Body of pancreas (tissue), 4 donors: ENCODE measurements at places on chromosomes 4 and X.

GRCh38 chrX:8672176-8672575 is 59.8 kb downstream of the ANOS1 start:
- no peak for DNase-seq

DNA sequence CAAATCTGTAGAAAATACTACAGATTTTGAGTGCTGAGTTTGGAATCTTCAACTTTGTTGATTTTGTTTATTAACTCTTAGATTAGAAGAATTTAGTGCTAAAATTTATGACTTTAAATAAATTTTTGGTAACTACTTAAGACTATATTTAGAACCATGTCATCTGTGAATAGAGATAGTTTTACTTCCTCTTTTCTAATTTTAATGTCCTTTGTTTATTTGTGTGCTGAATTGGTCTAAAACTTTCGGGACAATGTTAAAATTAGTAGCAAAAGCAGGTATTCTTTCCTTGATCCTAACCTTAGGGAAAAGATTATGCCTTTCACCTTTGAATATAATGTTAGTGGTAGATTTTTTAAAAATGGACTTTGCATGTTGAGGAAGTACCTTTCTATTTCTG is 119.7 kb upstream of the CXorf51A start:
- DNase-seq = no peak

GRCh38 chr4:110678517-110679227 is 55.8 kb upstream of the PITX2 start:
- no peak for DNase-seq

GRCh38 chrX:150408561-150408960 is 45.4 kb downstream of the MAMLD1 start:
- no peak for DNase-seq

GRCh38 chr4:13208558-13209193 is 275.5 kb downstream of the RAB28 start:
- no peak for DNase-seq

GRCh38 chrX:46904626-46905025 is 7.6 kb upstream of the JADE3 start:
- no peak for DNase-seq

- no peak for DNase-seq
Measured at GRCh38 chrX:123138473-123138872, 45.6 kb upstream of the GRIA3 start.

GRCh38 chr4:26753617-26754016 is 107.0 kb upstream of the STIM2 start:
- no peak for DNase-seq

DNA sequence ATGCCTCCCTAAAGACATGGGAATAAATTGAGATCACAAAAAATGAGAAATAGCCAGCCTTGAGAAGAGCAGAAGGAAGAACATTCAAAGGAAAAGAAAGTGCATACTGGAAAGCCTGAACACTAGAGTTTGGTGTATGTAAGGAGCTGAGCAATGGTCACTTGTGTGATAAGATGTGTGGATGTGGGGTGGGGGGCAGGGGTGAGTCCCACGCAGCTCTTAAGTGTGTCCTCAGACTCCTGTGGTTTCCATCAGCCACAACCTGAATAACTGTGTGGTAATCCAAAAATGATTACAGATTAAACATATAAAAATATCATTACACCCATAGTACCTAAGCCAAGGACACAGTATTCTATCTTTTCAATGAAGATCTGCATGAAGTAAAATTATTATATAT is 59.9 kb downstream of the ELOVL6 start:
- no peak for DNase-seq

DNA sequence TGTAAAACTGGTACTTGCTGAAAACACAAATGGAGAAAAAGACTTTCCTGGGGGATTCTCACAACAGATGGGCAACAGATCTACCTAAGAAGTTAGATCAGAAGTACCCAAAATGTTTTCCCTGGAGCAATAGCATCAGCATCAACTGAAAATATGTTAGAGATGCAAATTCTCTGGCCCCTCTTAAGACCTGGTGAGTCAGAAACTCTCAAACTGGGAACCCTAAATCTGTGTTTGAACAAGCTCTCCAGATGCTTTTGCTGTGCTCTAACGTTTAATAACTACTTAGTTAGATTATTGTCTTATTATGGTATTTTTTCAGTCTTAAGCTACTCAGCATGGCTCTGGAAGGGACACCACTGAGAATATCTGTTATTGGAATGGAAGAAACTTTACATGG is 55.2 kb upstream of the TRPC3 start:
- DNase-seq = no peak

DNA sequence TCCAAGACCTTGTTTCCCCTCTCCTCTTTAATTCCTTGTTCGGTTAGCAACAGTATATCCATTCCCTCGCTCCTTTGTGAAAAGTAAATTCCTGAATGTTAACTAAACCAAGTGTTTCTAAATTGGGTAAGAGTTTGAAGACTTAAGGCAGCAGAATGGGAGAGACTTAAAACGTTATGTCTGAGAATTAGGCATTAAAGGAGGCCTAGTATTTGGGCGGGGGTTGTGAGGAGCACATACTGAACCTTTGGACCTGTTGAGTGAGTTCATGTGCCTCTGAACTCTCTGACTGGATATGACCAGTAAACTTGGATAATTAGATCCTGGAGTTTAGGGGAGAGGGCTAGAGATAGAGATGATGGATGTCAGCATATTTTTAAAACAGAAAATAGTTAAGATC is 1.2 kb downstream of the MSMO1 start:
- DNase-seq = no peak

- peak; percentile 78 for DNase-seq
Measured at GRCh38 chr4:74794382-74795010, at the start of gene BTC. BTC (minus strand) TSS chr4:74794523; CDS start chr4:74794325, 198 bp downstream.

DNA sequence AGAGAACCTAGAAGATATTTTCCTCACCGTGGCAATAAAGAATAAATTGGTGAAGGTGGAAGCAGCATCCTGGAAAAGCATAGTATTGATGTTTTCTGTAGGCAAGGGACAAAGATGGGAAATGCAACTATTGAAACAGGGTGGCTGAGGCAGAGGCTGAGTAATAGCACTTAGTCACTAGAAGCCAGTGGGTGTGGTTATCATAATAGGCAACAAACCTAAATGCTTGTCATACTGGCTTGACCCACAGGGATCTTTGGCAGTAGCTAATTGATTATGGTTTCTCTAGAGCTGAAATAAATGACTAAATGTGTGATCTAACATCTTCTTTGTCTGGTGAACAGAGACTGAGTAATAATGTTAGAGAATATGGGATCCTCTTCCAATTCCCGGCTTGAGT is 353.6 kb upstream of the RPS6KA3 start:
- DNase-seq = no peak

GRCh38 chr4:117326091-117326490 is 240.7 kb upstream of the TRAM1L1 start:
- DNase-seq = no peak

DNA sequence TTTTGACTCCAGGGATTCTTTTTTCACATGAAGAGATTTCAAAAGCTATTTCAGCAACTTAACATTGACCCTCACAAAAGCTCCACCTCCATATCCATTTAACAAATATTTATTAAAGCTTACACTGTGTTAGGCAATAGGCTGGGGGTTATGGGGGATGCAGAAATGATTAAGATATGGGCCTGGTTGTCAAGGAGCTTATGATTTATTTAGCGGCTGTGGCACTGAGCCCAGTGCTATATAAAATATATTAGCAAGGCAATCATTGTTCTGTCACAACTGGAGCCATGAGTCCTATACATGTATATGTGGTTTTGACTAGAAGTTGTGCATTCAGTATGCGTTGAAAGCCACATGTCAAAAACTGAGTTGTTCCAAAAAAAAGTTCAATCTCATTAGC is 131.1 kb downstream of the GPC3 start:
- DNase-seq = no peak

DNA sequence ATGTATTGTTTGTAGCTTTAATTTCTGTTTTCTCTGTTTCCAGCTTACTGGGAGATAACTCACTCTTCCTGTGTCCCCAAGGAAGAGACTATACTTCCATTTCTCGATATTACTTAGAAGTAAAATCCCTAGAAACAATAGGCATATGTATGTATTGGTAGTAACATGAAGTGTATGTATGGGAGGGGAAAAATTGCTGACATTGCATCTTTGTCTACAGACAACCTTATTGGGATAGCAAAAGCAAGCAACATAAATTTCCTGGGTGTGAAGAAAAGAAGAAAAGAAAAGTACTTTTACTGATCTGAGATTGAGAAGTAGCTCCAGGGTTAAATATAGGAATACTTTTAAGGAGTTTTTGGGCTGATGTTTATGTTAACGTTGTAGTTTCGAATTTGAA is 15.4 kb downstream of the AP1AR start:
- no peak for DNase-seq

GRCh38 chrX:144275843-144276242 is 392.0 kb downstream of the UBE2NL start:
- no peak for DNase-seq

- DNase-seq = no peak
Measured at GRCh38 chrX:29196501-29196900, 609.3 kb downstream of the IL1RAPL1 start.

- peak; percentile 51 for DNase-seq
Measured at GRCh38 chr4:168723020-168723419, 226.2 kb downstream of the PALLD start.

GRCh38 chr4:28469886-28470285 is 1609.2 kb downstream of the STIM2 start:
- no peak for DNase-seq

DNA sequence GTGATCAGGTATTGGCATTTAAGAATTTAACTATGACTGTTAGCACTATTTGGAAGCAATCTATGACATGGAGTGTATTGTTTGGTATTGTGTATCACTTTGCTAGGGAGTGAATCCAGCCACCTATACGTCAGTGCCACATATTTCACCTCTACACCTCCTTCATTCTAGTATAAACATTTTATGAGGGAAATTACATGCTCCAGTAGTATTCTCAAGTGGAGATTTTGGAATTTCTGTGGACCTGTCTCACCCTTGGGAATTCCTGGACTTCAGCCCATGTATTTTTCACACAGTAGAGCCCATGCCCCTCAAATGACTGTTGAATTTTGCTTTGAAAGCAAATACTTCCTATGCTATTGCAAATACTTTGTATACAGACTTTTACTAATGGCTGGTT is 11.3 kb downstream of the BST1 start:
- DNase-seq = no peak

DNA sequence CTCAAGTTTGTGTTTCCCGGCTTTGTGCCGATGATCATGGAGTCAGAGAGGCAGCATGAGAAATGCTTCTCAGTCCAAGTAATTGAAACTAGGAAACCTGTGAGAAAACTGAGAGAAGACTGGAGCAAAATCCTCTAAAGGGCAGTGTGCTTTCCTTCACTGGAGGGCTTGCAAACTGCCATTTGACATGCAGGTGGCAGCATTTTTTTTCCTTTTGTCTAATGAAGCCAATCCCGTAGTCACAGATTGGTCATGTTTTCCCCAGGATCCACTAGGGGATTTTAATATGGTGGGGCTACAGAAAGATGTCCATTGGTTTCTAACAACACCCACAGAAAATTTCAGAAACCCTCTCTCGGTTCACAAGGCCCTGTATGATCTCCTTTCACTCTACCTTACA is 117.4 kb upstream of the NUDT10 start:
- no peak for DNase-seq

DNA sequence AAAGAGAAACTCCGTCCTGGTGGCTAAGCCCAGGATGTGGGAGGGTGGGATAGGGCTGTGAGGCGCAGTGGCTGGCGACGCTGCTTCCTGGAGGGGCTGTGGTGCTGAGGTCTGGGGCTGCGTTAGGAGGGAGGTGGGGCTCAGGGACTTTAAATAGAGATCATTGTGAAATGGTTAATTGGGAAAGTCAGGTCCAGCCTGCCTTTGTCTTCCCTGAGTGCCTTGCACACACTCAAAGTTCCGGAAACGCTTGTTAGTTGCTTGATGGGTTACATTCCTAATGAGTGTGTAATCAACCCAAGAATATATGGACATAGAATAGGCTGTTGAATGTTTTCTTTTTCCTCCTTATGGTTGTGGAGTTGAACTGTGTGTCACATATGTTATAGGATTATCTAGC is 55.7 kb upstream of the CLDN34 start:
- DNase-seq = no peak

GRCh38 chrX:12225107-12225506 is 86.8 kb downstream of the FRMPD4 start:
- DNase-seq = no peak

GRCh38 chr4:11529625-11530201 is 101.0 kb upstream of the HS3ST1 start:
- DNase-seq = no peak

DNA sequence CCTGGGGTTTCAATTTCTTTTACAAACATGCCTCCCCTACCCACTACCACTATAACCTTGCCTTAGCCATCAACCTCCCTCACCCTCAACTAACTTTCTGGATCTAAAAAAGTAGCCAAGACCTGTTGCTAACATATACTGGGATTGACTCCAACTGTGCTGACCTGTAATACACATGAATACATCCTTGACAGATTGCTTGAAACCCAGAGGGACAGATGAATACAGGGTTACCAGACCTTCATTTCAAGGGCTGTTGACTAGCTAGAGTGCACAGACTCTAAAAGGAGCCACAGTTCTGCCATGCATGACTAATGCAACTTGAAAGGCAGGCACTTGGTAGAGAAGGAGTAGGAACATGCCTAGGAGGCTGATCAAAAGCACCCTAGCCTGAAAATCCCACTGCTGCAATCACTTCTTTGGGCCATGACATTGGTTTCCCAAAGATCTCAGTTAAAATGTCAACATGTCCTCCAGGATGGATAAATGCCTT is 121.0 kb downstream of the PCDH19 start:
- DNase-seq = no peak

GRCh38 chr4:184188443-184189400 is 29.0 kb downstream of the ENPP6 start:
- no peak for DNase-seq

DNA sequence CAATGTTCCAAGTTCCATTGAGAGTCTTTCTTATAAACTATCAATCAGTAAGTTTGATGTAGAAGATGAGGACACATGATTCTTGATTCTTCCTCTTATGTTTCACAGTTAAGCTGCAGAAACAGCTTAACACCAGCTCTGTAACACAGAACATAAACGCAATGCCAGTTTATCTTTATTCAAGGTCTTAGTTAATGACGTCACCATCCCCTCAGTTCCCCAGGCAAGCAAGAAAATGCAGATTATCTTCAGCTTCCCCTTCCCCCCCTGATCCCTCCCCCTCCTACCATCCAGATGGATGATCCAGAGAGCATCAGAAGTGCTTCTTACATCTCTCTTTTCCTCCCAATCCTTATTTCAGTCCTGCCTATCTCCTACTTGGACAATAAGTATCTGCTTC is 4.4 kb upstream of the SH3RF1 start:
- DNase-seq = no peak

GRCh38 chr4:37953620-37954293 is 6.4 kb upstream of the PTTG2 start:
- DNase-seq = no peak

- DNase-seq = no peak
Measured at GRCh38 chr4:20356565-20356964, 104.9 kb downstream of the SLIT2 start.
